Stimulated activated CD8-positive, alpha-beta memory T cell treated with anti-CD3 and anti-CD28 coated beads, Interleukin-12 subunit alpha, Interleukin-12 subunit beta, amount 100 ng/mL, for 4 hours (primary cell): ENCODE measurements at places on chromosomes 6 and 20.

- DNase-seq, result no peak
Observed at GRCh38 chr20:8147476-8147875, 15.4 kb downstream of the PLCB1 start.

GRCh38 chr6:113856625-113857555, at the start of gene MARCKS:
Gene MARCKS (plus strand): TSS chr6:113857345. CDS start chr6:113857746, 401 bp downstream.
- no peak for DNase-seq

- DNase-seq, result no peak
Observed at GRCh38 chr6:105862936-105863607, 223.1 kb upstream of the PRDM1 start.

DNA sequence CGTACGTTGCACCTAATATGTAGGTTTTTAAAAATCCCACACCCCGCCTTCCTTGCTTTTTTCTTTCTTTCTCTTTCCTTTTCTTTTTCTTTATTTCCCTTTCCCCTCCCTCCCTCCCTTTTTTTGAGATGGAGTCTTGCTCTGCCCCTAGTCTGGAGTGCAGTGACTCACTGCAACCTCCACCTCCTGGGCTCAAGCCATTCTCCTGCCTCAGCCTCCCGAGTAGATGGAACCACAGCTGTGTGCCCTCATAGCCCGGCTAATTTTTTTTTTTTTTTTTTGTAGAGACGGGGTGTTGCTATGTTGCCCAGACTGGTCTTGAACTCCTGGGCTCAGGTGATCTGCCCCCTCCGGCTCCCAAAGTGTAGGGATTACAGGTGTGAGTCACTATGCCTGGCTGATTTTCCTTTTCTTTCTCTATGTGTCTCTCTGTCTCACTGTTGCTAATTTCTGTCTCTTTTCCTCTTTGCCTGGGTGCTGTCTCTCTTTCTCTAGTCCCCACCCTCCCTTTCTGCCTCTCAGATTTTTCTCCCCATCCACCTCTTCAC, 61.2 kb downstream of the SRC start:
- DNase-seq, result no peak

- no peak for DNase-seq
Observed at GRCh38 chr6:102114402-102114801, 720.9 kb downstream of the GRIK2 start.

GRCh38 chr6:152316024-152316423, 321.1 kb downstream of the SYNE1 start:
- no peak for DNase-seq

DNA sequence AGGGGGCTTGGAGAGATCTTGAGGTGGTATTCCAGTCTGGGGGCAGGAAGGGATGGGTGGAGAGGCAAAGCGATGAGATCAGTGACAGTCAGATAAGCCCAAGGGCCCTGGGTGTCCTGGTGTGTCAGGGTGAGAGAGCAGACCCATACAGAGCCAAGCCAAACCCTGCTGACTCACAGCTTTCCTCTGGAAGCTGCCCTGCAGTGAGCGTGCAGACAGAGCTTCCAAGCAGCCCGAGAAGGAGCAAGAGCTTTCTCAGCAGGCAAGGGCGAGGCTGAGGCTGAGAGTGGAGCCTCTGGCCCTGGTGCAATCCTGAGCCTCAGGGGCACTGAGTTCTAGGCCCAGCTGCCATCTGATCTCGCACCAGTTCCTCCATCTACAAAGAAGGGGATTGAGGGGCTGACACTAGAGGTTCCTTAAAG, 91.1 kb upstream of the HIVEP1 start:
- DNase-seq, result no peak

GRCh38 chr6:140850438-140850837, 1282.3 kb upstream of the GJE1 start:
- no peak for DNase-seq

- DNase-seq, result no peak
Observed at GRCh38 chr6:137697267-137697938, 169.7 kb upstream of the TNFAIP3 start.

DNA sequence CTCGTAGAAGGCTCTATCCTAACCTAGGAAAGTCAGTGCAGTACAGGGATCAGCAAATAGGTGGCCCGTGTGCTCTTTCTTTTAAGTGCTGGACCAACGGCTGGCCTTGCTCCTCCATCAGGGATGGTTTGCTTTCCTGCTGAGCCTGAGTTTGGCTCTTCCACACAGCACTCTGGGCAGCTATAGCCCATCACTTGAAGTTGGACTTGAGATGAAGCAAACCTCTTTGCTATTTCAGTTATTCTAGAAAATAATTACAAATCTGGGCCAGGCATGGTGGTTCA, 66.9 kb upstream of the KCNK16 start:
- DNase-seq, result no peak

GRCh38 chr6:33199687-33200218, 712 bp downstream of the RXRB start:
- DNase-seq, result peak; percentile 48
